ENCODE measurements at places on chromosomes 7 and 10.

GRCh38 chr7:333393-333764 is 43.4 kb downstream of the FOXL3 start:
- no peak for DNase-seq

- DNase-seq: no peak
Observed at GRCh38 chr7:98168904-98169621, 42.2 kb upstream of the BHLHA15 start.

DNA sequence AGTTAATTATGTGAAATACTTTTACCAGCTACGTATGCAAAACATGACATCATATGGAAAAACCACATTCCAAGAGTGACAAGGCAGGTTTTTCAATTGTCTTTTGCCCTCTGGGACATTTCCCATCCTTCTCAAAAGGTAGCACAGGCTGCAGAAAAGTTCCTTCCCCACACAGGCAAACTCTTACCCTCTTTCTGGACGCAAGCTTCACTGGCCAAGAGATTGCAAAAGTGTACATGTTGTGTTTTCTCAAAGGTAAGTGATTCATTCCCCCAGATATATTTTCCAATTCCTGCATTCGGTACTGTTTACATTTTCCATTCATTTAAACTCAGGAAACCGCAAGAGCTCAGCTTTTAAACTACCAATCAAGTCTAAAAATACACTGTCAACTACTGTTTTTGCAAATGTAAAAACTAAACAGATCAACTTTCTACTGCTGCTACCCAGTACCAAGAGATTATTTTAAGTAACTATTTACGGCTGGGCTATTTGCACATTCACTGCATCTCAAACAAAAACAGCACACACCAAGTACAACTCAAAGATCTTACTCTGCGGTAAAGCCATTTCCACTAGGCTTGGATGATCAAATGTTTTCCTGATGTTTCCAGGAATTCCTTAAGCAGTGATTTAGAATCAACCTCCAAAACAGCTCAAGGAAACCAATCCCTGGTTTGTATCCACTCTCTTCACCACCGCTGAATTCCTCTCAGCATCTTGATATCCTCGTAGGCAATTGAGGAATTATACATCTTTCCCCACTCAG is 233.6 kb upstream of the CCDC6 start:
- DNase-seq: no peak

- no peak for DNase-seq
Observed at GRCh38 chr7:70504254-70504653, 627.7 kb upstream of the GALNT17 start.

GRCh38 chr10:224571-224970 is 89.3 kb downstream of the ZMYND11 start:
- DNase-seq: no peak

DNA sequence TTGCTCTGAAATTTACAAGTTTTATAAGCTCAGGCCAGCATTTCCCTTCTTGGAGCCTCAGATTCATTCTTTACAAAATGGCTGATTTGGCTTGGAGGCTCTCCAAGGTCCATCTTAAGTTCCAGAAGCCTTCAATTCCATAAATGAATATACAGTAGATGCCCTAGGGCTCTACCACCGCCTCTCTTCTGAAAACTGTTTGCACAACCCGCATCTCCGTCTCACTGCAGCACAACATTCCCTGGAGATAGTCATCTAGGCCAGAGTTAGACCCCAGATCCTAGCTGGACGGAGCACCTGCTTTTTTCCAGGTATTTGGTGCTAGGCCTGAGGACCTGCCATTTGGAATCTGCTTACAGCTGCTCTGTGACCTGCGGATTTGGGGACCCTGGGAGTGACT is 50.5 kb upstream of the NRP1 start:
- no peak for DNase-seq

GRCh38 chr10:94680544-94680943 is 3.0 kb upstream of the CYP2C18 start:
- DNase-seq: no peak

GRCh38 chr10:132911786-132912097 is 30.6 kb downstream of the CFAP46 start:
- no peak for DNase-seq

GRCh38 chr10:121088524-121088923 is 237.4 kb downstream of the WDR11 start:
- no peak for DNase-seq

DNA sequence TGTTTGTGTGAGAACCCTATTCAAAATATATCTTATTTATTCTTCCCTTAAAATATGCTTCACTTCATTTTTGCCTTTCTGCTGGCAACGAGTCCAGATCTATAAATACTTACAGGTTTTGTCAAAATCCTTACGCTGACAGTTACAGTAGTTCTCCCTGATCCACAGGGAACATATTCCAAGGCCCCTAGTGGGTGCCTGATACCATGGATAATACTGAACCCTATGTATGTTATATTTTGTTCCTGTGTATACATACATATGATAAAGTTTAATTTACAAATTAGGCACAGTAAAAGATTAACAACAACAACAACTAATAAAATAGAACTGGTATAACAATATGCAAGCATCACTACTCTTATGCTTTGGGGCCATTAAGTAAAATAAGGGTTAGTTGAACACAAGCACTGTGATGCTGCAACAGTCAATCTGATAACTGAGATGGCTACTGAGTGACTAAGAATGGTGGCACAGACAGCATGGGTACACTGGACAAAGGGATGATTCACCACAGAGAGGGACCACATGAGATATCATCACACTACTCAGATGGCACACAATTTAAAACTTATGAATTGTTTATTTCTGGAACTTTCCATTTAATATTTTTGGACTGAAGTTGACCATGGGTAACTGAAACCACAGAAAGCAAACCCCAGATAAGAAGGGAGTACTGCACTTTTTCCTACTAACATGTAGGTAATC is 29.4 kb upstream of the PCGF5 start:
- DNase-seq: no peak

DNA sequence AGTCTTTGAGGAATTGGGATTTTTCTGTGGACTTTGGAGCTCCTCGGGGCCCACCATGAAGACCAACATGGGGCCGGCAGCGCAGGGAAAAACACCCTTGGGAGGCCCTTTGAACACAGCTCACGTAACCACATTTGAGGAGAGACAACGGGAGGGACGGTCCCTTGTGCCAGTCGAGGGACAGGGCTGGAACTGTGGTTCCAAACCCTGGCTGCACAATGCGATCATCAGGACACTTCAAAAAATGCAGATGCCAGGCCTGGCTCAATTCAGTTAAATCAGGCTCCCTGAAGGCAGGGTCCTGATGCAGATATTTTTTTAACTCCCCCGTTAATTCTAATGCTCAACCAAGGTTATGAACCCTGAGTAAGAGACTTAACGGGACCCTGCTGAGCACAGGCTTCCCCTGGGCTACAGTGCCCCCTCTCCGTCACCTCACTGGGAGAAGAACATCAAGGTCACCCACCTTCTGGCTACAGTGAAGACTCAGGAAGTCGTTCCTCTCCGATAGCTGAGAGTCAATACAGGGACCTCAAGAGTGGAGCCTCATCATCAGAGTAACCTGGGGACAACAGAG is 30.4 kb downstream of the LYZL1 start:
- no peak for DNase-seq

DNA sequence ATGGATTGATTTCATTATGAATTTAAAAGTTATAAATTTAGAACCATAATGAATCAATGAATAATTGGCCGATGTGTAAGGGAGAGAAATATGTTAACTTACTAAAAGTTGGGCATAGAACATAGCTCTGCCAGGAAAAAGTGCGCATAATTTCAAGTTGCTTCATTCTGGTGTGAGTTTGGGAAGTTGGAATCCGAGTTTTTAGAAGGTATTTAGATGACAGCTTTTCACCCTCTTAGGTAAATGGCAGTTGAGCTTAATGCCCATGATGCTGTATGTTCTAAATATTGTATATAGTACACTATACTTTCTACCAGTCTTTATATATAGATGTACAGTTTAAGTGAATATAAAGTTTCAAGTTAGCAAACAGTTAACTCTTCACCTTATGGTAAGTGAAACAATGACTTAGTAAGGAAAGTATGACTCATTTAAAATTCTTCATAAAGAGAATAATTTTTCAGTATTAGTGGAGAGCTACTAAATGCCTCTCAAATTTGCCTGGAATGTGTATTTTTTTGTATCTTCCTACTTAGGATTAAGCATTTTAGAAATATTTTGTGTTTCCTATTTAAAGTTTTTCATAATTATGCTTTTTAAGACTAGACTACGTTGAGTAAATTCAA is 1.6 kb downstream of the C1GALT1 start:
- DNase-seq: no peak

DNA sequence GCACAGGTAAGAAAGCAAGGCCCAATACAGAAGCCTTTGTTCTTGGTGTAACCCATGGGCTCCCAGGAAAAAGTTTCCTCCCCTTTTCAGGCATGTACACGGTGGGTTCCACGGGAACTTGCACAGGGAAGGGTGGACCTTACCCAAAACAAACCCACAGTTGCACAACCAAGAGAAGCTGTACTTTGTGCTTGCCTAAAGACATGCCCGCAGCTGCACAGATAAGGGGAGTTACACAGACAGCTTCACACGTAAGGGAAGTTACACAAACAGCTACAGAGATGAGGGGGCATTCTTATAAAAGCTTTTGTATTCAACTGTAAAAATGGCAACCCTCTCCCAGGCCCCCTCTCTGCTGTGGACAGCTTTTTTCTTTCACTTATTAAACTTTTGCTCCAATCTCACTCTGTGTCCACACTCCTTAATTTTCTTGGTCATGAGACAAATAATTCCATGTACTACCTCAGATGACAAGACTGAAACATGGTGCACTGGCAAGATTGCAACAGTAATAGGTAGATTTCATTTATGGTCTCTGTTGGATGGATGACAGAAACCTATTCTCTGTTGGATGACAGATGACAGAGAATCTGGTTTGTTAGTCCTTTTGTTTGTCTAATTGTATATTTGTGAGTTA is 72.9 kb downstream of the ATE1 start:
- DNase-seq: no peak

GRCh38 chr10:71234970-71235685 is 22.8 kb downstream of the UNC5B start:
- DNase-seq: no peak

DNA sequence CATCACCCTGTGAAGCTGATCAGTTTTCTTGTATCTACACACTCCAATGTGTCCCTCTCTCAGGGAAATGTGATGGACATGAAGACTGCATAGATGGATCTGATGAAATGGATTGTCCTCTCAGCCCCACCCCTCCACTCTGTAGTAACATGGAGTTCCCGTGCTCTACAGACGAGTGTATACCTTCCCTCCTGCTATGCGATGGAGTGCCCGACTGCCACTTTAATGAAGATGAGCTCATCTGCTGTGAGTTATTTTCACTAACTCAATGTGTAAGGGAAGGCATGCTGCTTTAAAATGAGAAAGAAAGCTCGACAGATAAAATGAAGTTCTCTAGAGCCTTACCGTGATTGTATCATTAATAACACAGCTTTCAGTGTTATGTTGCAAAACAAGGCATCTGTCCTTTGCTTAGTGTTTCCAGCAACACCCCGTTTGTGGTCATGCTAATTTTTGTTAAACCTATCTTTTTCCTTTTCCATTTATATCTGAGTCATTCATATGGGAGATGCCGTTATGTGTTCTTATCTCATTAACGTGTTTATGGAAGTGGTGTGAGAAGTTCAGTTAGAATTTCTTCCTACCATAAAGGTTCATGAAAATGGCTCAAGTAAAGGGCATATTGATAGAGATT is 220.9 kb upstream of the PLXDC2 start:
- no peak for DNase-seq

GRCh38 chr10:120260456-120260855 is 196.6 kb upstream of the PLPP4 start:
- DNase-seq: no peak

DNA sequence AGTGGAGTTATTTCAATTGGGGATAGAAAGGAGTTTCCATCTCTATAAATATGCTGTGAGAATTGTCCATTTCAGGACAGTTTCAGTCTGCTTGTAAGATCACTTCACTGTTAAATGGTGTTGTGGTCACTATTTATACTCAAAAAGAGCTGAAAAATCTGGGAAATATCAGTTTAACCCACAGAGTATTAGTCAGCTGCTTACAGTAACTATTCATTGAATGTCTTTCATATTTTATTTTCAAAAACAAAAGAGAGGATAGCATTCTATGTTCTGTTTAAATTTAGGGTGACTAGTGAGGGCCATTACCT is 85.4 kb upstream of the PLXDC2 start:
- DNase-seq: no peak

DNA sequence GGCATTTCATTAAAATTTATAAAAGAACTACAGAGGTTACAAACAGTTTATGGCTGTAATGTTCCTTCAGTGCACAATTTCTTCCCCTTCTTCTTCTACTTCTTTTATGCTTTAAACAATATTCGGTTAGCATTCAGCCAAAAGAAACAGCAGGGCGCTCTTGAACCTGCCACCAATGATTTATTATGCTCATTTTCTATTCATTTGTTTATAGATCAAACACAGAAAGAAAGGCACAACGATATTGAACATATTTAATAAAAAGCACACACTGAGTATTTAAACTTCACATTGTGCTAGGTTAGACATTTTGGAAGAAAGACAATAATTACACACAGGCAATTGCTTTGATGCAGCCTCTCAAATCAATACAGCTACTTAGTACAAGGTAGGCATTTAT is 1025.8 kb upstream of the LRRN3 start:
- no peak for DNase-seq

DNA sequence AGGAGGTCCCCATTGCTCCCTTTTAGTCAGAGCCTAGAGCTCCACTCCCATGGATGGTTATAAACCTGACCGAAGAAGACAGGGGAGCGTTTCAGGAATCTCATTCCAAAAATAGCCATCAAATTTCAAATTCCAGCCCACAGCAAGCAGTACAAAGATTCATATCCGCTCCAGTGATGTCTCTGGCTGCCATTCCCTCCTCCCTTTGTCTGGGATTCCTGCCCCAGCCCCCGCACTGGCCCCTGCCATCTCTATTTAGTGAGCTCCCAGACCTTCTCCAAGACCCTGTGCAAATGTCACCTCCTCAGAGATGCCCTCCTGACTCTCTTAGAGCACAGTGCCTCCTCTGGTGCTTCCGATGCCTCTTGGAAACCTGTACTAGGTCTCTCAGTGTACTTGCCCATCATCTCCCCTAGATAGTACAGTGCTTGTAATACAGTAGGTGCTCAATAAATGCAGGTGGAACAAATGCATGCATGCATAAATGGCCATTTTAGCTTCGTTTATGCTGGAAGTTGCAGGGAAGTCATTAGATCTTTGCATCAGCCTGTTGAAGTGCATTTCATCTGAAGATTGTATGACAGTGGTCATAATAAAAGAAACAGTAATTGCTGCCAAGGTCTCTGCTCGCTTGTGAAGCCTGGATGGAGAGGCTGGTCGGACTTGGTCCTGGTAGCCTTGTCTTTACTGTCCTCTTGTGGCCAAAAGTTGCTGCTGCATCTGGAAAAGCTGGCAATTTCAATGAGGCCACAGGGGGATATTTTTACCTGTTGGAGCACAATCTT is 32.0 kb upstream of the HABP2 start:
- peak; percentile 2 for DNase-seq

GRCh38 chr7:20269726-20270125 is 52.5 kb upstream of the MACC1 start:
- no peak for DNase-seq

Data from NK-92 treated with Interleukin-12 subunit alpha and Interleukin-12 subunit beta, amount 100 ng/mL, for 24 hours (cell line).